Left colon (tissue), 2 donors: ENCODE measurements at places on chromosomes 3 and 15. TPM values are rescaled to one million over a fixed set of nuclear protein-coding genes. Genes with fewer than 3 reads are reported as not detected.

The GUCA1C gene
- not detected for total RNA-seq

The SUCNR1 gene
- total RNA-seq = 0.47 TPM

The RFT1 gene
- 13.1 TPM for total RNA-seq

The LRRC57 gene
- total RNA-seq = 32.2 TPM

The FSD2 gene
- not detected for total RNA-seq

The LRRIQ4 gene
- 0.22 TPM for total RNA-seq

The CLDN18 gene
- not detected for total RNA-seq

The DYNLT2B gene
- 1.7 TPM for total RNA-seq

The DNASE1L3 gene
- 8.1 TPM for total RNA-seq

The GOLGA8M gene
- total RNA-seq = not detected

The ZNF774 gene
- total RNA-seq = 14.7 TPM
